ENCODE measurements at places on chromosomes 13 and 19.

DNA sequence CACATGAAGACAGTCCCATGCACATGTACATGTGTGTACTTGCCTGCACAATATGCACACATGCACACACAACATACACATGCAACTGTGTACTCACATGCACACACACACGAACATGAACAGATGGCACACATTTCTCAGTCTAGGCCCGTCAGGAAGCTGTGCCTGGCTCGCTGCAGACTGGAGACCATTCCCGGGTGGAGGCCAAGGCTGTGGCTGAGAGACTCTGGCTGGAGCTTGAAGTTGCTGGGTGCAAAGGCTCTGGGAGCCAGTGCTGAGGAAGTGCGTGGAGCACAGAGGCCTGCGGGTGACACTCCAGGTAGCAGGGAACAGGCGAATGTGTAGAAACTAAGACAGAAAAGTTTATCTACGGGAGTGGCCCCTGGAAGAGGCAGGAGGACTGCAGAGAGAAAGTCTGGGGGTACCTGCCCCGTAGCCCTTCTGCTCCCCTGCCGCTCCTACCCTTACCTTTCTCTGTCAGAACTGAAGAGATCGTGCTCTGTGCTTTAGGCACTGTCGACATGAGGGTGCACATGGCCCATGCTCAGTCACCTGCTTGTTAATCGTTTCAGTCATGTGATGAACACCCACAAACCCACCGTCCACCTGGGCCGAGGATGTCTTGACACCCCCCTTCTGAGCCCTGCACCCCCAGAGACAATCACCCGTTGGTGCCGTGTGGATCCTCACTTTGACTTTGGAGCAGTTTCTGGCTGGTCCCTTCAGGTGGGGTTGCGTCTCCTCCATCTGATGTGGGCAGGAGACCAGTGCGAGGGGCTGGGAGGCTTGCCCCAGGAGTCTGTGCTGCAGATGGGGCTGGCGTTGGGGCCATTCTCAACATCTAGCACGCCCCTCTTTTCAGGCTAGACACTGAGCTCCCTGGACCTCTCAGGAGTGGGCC, 69.4 kb downstream of the TEX29 start:
- no peak for DNase-seq

DNA sequence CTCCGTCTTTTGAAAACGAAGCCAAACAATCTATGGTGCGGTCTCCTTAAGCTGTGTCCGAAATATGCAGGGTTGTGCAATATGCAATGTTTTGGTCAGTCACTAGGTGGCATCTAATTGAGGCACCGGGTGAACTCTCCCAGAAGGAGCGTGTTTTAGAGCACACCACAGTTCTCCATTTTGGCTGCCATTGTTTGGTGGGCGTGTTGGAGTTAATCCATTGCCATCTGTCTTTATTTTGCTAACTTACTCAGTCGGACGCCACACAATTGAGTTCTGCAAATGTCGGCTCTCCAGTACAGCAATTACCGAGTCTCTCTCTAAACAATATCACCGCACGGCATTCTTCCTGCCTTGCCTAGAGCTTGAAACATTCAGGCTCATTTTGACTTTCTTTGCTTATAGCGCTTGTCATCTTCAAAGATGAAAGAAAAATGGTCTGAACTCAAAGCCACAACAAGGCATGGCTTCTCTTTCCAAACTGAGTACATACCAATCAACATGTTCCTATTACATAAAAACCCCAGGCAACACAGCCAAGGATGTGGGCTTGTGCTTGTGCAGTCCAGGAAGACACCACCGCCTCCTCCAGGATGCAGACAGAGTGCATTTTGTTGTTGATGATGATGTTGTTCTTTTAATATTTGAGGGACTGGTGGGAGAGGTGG, 182.0 kb upstream of the SERP2 start:
- peak; percentile 15 for DNase-seq

GRCh38 chr19:39915848-39916215, 18.6 kb downstream of the FCGBP start:
- DNase-seq = no peak

DNA sequence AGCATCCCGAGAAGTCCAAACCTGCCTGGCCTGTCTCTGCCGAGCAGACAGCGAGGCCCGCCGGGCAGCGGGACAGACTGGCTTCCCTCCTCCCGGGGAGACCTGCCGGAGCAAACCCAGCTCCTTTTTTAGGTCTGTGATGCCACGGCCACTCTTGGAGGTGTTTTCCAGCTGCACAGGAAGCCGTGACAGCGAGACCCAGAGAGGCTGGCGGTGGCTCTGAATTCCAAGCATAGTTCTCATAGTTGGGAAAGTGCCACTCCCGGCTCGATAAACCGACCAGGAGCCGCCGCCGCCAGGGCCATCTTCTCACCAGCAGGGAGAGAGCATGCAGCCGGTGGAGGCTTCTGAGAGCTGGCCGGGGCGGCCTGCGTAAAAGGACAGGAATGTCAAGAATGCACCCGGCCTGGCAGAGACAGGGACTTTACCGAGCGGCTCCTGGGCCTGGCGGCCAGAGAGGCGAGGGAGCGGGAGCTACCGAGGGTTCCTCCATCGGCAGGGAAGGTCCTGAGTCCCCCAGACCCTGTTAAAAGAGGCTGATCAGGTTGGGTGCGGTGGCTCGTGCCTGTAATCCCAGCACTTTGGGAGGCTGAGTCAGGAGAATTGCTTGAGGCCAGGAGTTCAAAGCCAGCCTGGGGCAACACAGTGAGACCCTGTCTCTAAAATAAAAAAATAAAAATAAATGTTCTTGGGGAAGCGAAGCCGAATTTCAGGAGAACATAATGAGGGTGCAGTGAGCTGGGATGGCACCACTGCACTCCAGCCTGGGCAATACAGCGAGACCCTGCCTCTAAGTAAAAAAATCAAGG, 64.9 kb downstream of the GADD45B start:
- no peak for DNase-seq

GRCh38 chr13:89502286-89502685, 1831.1 kb downstream of the SLITRK5 start:
- DNase-seq = no peak

Measured in stimulated activated CD4-positive, alpha-beta T cell treated with anti-CD3 and anti-CD28 coated beads, Interleukin-4, amount 100 ng/mL, for 1 hour (primary cell).